ENCODE measurements at places on chromosomes 7 and 10.

GRCh38 chr7:116929914-116930913 lies 23.1 kb upstream of the ST7 start:
- H3K27me3 ChIP-seq: peaks cover 3% of the 10 kb centered on the region
- no peak overlapping the region for H3K27ac ChIP-seq
- DNase-seq: peak; percentile 82
- H3K4me3 ChIP-seq: no peak overlapping the region
- H3K4me1 ChIP-seq: peaks cover 4% of the 10 kb centered on the region

- no peaks in the 10 kb centered on the region for H3K27me3 ChIP-seq
- no peak overlapping the region for H3K4me3 ChIP-seq
- peaks cover 20% of the 10 kb centered on the region for H3K4me1 ChIP-seq
- no peak overlapping the region for H3K27ac ChIP-seq
- peaks cover 47% of the 10 kb centered on the region for H3K36me3 ChIP-seq
- no peak for DNase-seq
Observed at GRCh38 chr10:74207691-74208480, 56.9 kb downstream of the ADK start.

- peaks cover 33% of the 10 kb centered on the region for H3K27me3 ChIP-seq
- no peak overlapping the region for H3K4me3 ChIP-seq
- peaks cover 10% of the 10 kb centered on the region for H3K4me1 ChIP-seq
Observed at GRCh38 chr7:155274633-155275355, 22.9 kb upstream of the INSIG1 start.

GRCh38 chr10:54758791-54759190 lies 42.2 kb downstream of the PCDH15 start:
- H3K4me3 ChIP-seq: no peak overlapping the region
- H3K4me1 ChIP-seq: no peaks in the 10 kb centered on the region
- H3K27me3 ChIP-seq: no peaks in the 10 kb centered on the region
- DNase-seq: no peak

GRCh38 chr7:140333223-140333622 lies 65.1 kb downstream of the SLC37A3 start:
- no peaks in the 10 kb centered on the region for H3K4me1 ChIP-seq
- peaks cover 54% of the 10 kb centered on the region for H3K36me3 ChIP-seq
- no peak overlapping the region for H3K27ac ChIP-seq
- DNase-seq: no peak

- H3K27me3 ChIP-seq: no peaks in the 10 kb centered on the region
- no peak for DNase-seq
- H3K27ac ChIP-seq: peak overlapping the region; percentile 85
Observed at GRCh38 chr10:33099748-33100147, 141.7 kb upstream of the ITGB1 start.

DNA sequence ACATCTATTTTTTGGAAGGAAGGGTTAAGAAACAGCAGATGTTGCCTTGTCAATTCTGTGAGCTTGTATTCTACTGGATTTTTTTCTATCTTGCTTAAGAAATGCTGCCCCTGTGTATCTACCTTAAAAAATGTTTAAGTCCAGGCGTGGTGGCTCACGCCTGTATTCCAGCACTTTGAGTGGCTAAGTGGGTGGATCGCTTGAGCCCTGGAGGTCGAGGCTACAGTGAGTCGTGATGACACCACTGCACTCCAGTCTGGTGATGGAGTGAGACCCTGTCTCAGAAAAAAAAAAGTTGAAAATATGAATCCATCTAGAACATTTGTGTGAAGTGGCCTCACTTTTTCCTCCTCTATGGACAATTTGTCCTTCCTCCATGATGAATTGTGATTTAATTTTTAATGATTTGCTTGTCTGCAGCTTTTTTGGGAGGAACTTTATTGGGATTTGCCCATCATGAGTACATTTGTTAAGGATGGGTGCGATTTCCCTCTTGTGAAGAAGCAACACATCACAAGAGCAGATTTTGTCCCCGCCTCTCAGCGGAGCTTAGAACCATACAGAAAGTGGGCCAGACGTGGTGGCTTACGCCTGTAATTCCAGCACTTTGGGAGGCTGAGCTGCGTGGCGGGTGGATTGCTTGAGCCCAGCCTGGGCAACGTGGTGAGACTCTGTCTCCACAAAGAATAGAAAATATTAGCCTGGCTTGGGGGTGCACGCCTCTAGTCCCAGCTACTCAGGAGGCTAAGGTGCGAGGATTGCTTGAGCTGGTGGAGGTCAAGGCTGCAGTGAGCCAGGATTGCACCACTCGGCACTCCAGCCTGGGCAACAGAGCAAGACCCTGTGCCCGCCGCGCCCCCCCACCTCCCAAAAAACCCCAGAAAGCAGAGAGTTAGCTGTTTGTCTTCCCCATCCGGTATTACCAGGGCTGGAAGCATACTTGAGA lies 57.7 kb downstream of the DNAJB6 start:
- H3K36me3 ChIP-seq: peaks cover 81% of the 10 kb centered on the region
- no peak overlapping the region for H3K4me3 ChIP-seq
- no peaks in the 10 kb centered on the region for H3K27me3 ChIP-seq

DNA sequence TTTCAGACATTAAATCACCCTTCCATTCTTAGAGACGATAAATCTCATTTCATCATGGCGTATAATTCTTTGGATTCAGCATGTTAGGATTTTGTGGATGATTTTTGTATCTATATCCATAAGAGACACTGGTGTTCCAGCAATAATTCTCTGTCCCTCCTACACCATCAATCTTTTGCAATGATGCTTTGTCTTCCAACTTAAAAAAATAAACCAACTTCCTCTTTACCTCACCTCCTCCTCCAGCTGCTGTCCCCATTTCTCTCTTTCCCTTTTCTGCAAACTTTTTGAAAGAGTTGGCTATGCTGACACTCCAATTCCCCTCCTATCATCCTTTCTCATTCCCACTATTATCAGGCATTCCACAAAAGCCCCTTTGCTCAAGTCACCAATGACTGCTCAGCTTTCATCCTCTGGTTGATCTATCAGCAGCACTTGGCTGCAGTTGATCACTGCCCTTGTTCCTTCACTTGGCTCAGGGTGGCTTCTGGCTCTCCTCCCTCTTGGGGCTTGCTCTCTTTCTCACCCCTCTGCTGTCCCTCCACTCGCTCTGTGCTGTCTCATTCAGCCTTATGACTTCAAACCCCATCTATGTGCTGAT lies 130.0 kb downstream of the ARHGAP22 start:
- no peaks in the 10 kb centered on the region for H3K36me3 ChIP-seq
- peaks cover 6% of the 10 kb centered on the region for H3K27me3 ChIP-seq
- no peak overlapping the region for H3K27ac ChIP-seq
- H3K4me1 ChIP-seq: no peaks in the 10 kb centered on the region

- H3K27ac ChIP-seq: no peak overlapping the region
- H3K4me1 ChIP-seq: peaks cover 6% of the 10 kb centered on the region
- H3K4me3 ChIP-seq: no peak overlapping the region
Observed at GRCh38 chr10:99850021-99850766, 67.8 kb downstream of the ABCC2 start.

DNA sequence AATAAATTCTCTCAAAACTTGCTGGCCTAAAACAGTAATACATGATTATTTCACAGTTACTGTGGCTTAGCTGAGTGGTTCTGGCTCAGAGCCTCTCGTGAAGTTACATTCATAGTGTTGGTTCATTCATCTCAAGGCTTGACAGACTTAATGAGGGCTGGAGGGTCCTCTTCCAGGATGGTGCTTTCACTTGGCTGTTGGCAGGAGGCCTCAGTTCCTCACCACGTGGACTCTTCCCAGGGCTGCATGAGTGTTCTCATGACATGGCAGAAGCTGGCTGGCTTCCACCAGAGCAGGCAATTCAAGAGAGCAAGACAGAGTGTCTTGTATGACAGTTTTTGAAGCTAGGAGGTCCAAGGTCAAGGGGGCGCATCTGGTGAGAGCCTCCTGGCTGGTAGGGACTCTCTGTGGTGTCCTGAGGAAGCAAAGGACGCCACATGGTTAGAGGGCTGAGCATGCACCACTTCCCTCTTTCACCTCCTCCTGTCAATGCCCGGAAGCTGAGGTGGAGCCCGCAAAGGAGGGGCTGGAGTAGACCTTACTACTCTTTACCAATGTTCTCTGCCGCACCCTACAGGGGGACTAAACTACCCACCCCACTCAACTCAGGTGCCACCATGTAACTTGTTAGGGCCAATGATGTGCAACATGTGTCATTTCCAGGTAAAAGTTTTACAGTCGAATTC lies 58.2 kb upstream of the YAE1 start:
- H3K27ac ChIP-seq: no peak overlapping the region
- no peaks in the 10 kb centered on the region for H3K36me3 ChIP-seq
- H3K4me3 ChIP-seq: no peak overlapping the region
- peaks cover 18% of the 10 kb centered on the region for H3K4me1 ChIP-seq
- H3K27me3 ChIP-seq: peaks cover 8% of the 10 kb centered on the region

- no peak for DNase-seq
- no peak overlapping the region for H3K4me3 ChIP-seq
- H3K27ac ChIP-seq: no peak overlapping the region
- no peaks in the 10 kb centered on the region for H3K36me3 ChIP-seq
- H3K4me1 ChIP-seq: no peaks in the 10 kb centered on the region
- no peaks in the 10 kb centered on the region for H3K27me3 ChIP-seq
Observed at GRCh38 chr10:79404231-79404609, 41.2 kb downstream of the ZCCHC24 start.

Data from activated T-cell treated with anti-CD3 and anti-CD28 coated beads, Interleukin-2, amount 50 U/mL, for 24 hours (primary cell).